ENCODE measurements at places on chromosomes 16 and 17.

GRCh38 chr17:58639681-58640080, 52.2 kb downstream of the TEX14 start:
- ATAC-seq: no peak

GRCh38 chr17:62827746-62828485, 19.8 kb upstream of the MARCHF10 start:
- ATAC-seq: no peak

DNA sequence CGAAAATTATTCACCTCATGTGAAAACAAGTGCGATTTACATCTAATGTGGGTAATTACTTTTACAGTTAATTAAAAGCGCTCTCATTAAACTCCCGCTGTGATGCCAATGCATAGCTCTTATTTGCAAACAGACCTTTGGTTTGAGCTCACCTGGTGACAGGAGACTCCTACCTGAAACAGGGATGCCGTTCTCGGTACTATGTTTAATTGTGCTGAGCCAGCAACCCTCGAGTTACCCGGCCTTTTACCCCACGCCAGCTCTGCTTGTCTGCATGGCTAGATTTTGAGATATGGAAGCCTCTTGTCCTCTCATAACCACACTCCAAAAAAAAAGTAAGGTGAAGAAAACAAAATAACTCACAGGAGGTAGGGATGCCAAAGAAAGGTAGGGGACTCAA, 690.4 kb upstream of the RBFOX1 start:
- no peak for ATAC-seq

DNA sequence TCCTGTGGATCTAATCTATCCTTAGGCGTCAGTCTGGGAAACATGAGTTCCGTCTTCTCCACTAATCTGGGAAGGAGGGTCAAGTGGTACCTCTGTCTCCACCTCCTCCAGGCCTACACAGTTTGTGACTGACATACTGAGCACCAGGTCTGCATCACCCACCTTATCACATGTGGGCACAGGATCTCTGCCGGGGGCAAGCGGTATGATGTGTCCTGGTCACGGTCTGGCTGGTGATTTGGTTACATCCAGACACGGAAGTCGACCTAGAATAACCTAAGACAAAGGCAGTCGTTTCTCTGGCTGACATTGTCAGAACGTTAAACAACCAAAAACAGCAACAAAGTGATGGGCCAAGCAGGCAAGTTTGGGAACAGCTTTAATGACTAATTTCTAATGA, 82.5 kb upstream of the HSBP1 start:
- ATAC-seq: no peak

DNA sequence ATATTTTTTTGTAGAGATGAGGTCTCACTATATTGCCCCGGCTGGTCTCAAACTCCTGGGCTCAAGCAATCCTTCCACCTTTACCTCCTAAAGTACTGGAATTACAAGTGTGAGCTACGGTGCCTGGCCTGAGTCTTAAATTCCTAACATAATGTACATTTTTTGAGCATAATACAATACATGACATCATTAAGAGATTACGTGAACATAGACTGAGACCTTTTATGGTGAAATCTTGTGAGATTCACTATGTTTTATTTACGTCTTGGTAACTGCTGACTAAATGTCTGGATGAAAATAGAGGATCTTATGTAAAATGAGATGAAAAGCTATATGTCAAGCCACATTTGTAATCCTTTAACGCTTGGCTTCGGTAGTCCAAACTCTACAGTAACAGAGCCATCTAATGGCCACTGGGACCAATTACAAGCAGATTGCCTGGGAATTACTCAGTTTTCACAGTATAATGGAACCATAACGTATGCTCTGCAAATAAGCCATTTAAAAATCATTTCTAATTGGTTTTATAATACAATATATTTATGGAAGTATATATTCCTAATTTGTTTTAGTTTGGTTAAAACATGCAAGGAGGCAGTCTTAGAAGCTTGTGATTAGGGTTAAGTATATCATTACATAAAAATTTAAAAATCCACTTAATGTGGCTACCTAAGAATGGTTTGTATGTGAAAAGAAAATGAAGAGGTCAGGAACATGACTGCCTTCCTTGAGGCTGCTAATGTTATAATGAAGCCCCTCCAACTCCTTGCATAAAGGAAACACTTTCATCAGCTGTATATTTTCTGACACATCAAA, 8.1 kb upstream of the EFCAB13 start:
- ATAC-seq: peak; percentile 66

DNA sequence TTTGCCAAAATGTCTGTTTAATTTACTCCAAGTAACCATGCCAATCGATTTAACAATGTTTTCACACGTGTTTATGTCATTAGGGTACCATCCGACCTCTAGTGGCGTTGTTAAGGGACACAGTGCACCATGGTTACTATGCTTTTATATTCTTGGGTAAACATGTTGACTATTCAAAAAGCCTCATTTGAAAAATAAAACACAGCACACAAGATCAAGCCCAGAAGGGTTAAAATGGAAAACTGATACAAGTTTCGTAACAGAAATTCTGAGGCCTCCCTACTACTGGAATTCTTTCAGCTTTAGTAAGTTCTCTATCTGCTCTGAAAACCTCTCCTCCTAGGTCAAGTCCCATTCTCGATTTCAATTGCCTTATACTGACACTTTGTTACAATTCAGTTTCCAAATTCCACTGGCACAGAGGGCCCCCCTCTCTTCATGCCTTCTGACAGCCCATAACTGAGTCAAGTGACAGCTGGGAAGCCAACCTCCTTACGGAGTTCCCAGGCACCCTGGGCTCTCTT, 2.1 kb downstream of the CFAP20 start:
- ATAC-seq: no peak

DNA sequence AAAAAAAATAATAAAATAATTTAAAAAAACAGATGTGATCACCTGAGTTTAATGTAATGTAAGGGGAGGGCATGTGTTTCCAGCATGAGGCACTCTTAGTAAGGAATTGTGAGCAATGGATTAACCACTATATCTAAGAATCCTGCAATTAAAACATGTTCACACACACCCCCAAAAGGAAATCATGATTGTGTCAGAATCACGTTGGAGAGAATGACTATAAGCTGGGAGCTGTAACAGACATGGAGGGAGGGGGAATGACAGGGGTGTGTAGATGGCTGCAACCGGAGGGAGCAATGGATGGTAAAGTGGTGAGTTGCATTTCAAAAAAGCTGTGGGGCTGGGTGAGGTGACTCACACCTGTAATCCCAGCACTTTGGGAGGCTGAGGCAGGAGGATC, 13.6 kb upstream of the CCL22 start:
- ATAC-seq: no peak

DNA sequence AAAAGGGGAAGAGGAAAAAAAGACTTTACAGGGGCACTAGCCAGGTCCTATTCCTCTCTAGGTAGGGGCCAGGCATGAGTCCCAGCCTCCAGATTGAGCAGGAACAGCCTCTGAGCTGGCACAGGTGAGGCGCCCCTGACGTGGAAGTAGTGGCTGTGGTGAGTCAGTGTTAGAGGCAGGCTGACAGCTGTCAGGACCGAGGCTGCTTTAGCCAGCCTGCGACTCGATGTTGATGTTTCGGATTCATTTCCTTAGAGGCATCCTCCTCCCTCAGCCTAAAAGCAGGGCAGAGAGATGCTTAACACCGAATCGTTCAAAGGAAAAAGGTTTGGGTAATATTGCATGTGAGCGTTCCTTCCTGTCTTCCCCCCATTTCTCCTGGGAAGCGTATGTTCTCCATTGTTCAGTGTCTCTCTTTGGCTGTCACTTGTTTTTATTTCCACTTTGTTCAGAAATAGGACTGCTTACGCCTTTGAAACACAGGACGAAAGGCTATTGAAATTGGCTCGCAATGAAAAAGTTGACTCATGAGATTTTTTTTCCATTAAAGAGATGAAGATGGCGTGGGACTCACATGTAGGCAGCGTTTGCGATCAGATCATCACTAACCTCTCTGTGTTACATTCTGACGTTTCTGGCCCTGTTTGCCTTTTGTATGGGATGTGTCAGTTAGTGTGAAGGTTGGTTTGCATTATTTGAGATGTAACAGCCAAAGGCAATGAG, 1.3 kb downstream of the KIAA0513 start:
- peak; percentile 82 for ATAC-seq

- ATAC-seq: peak; percentile 41
These were observed 20.5 kb downstream of the CDIP1 start for GRCh38 chr16:4517812-4518680.

GRCh38 chr17:43344685-43345084, 54.1 kb upstream of the ARL4D start:
- ATAC-seq: no peak

- ATAC-seq: peak; percentile 55
These were observed at the start of gene ITGAL for GRCh38 chr16:30472328-30472942. Gene ITGAL, plus strand, starts transcription at chr16:30472742. Its CDS starts 96 bp downstream, at chr16:30472838.

DNA sequence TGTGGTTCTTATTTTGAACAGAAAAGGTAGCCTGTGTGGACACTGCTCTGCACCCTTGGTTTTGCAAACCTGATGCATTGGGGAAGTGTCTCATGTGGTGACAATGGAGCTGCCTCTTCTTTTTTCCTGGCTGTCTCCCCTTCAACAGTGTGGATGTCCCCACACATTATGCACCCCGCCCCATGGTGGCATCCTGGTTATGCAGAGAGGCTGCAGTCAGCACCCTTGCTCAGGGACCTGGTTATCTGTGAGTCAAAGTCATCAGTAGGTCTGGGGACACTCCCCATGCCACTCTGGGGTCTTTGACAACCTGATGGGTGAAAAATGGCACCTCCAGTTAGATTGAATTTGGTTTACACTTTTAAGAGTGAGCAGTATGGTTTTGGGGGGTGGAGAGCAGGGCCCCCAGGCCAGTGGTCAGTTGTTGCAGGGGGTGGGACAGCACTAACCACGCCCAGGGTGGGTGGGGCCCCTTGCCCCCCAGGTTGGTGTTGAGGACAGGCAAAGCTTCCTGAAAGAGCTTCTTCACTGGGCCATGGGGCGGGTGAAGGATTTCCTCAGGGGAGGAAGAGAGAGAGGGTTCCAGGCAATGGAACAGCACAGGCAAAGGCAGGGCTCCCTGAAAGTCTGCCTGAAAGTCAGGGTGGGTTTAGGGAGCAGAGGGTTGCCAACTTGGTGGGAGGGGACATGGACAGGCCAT, 24.6 kb upstream of the KCNJ12 start:
- ATAC-seq: no peak

- ATAC-seq: no peak
These were observed 61.6 kb downstream of the MRTFB start for GRCh38 chr16:14132696-14133048.

GRCh38 chr16:75420987-75421819, 12.1 kb downstream of the CFDP1 start:
- ATAC-seq: peak; percentile 52

- no peak for ATAC-seq
These were observed 2.4 kb upstream of the CACNA1H start for GRCh38 chr16:1150511-1150982.

DNA sequence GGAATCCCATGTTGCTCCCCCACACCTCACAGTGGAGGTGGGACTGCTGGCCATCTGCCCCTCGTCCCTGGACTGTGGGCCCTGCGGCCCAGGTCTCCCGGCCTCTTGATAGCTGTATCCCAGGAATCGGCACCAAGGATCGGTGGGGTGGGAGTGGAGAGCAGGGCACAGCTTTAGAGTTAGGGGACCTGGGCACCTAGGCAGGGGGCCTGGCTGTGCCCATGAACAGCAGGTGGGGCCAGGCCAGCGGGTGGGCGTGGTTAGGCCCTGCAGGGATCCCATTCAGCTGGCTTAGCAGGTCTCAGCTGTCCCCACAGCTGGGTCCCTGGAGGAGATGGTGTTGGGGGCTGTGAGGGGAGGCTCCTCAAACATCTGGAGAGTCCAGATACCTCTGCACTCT, 49.2 kb downstream of the SREBF1 start:
- no peak for ATAC-seq

GRCh38 chr17:69367298-69367697, 40.4 kb upstream of the ABCA5 start:
- ATAC-seq: no peak

GRCh38 chr16:66662445-66663194, 33.9 kb downstream of the CMTM4 start:
- no peak for ATAC-seq

DNA sequence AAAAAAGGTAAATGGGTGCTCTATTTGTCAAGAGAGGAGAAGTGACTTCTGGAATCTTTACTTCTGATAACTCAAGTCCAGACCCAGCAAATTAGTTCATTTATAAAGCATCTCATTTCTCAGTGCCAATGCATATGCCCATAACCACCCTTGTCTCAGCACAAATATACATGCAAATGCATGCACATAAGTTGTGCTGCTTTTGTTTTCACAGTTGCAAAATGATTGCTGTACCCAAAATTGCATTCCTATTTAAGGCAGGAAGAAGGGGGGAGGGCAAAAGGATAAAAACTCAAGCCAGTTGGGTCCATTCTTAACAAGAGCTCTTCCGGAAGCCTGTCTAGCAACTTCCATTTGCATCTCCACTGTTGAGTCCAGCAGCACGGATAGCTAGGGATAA, 61.3 kb upstream of the FAM20A start:
- no peak for ATAC-seq

- peak; percentile 41 for ATAC-seq
These were observed 43.5 kb downstream of the PKD1 start for GRCh38 chr16:2092256-2092620.

DNA sequence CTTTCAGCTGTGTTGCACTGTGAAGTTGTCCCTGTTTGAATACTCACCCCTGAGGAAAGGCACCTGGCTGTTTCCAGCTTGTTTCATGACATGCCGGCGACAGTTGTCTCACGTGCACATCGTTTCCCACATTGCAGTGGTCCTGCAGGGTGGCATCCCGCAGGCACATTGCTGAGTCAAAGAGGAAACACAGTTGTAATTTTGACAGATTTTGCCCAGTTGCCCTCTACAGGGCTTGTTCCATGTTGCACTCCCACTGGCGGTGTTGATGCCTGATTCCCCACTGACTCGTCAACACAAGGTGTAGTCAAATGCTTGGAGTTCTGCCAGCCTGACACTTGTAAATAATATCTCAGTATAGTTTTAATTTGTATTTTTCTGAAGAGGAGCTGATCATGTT, 23.8 kb downstream of the EPN2 start:
- no peak for ATAC-seq

- peak; percentile 60 for ATAC-seq
These were observed 25.2 kb upstream of the USP36 start for GRCh38 chr17:78865682-78866390.

- no peak for ATAC-seq
These were observed 1044.4 kb downstream of the CDH8 start for GRCh38 chr16:60991886-60992285.

All from esophagus mucosa (tissue), 1 donor.